ENCODE measurements at places on chromosomes 2 and 18.

DNA sequence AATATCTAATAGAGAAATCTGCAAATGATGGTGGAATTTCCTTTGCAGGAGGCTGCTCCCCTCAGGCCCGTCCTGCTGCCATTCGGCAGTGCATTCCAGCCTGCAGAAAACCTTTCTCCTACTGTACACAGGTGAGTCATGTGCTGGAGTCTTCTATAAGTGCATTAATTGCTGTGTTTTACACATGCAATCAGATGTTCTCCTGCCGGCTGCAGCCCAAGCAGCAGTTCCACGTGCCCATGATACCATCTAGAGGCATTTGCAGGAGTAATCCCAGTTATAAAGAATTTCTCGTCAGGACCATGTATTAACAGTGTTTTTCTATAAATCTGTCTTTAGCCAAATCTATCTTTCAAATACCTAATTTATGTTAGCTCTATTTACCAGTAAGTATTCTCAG, 304.7 kb upstream of the HNMT start:
- DNase-seq = peak; percentile 32

GRCh38 chr2:68646303-68646702, 2.9 kb downstream of the PROKR1 start:
- no peak for DNase-seq

GRCh38 chr2:19031642-19032041, 326.8 kb downstream of the OSR1 start:
- no peak for DNase-seq

DNA sequence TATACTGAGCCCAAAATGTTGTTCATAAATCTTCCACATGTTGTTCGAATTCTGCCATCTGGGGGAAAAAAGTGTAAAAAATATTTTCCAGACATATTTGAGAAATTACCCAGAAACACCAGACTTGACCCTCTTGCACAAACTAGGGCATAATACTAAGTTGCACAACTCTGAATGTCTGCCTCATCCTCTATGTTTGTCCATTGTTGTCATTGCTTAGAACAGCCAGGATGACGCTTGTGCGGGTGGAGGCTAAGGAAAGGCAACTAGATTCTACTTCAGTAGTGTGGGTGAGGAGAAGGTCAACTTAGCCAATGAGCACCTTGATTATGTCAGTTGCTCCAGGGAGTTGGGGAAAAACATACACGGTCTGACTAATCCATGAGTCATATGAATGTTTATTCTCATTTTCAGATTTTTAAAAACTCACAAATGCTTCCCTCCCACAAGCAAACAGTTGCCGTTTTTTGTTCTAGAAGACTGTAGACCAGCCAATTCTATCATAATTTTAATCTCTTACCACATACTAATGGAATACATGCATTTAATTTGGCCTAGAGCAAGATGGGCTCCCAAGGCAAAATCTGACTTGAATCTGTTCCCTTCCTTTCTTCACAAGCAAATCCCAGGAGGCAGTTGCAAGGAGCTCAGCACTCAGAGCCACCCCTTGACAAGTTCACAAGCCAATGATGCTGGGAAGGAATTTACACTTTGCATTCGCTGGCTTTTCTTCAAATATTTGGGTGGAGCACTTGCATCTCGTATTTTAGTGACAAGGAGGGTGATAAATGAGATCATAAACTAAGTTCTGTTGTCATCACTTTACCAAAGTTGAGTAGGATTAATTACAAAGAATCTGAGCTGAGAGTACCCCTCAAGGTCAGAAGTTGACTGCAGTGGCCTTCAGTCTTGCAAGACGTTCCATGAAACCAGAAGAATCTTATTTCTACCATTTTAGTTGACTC, 163.2 kb upstream of the TWIST2 start:
- no peak for DNase-seq

- no peak for DNase-seq
These were observed 126.2 kb downstream of the EHBP1 start for GRCh38 chr2:62831729-62832128.

DNA sequence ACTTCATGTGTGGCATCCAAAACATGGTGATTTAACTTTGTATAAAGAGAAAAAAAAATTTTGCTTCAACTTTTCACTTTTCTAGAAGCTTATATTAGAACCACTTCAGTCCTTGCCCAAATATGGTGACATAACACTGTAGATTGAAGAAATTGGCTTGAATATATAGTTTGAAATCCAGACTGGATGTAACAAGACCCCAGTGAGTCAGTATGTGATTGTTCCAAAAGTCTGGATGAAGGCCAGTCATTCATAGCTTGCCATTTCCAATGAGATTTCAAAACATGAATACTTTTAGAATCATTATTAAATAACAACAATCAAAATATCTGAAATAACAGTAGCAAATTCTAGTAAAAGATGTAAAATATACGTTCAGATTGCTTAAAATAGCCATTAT, 104.8 kb upstream of the FN1 start:
- DNase-seq = no peak

GRCh38 chr2:206084870-206085741, 868 bp downstream of the INO80D start:
- no peak for DNase-seq

GRCh38 chr2:107222466-107222865, 336.5 kb upstream of the ST6GAL2 start:
- no peak for DNase-seq

DNA sequence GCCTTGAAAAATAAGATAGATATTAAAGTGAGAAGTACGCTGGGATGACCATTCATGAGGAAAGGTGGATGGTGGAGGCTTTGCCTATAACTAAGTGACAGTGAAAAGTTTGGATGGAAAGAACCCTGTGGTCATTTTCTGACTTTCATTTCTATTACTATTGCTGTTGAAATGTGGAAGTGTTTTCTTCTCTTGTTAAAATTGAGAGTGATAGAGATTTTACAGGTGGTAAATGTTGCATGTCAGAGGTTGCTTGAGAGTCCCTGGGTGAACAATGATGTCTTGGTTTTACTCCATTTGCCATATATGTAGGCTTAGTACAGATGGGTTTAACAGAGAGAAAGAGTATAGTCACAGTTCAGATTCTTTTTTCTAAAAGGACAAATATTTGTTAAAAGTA, 18.4 kb downstream of the NCOA1 start:
- no peak for DNase-seq

GRCh38 chr2:226707499-226707898, 92.1 kb downstream of the IRS1 start:
- DNase-seq = no peak

GRCh38 chr2:223822818-223823217, 14.6 kb downstream of the AP1S3 start:
- DNase-seq = no peak
